ENCODE measurements at places on chromosomes 13 and 19. TPM values are rescaled to one million over a fixed set of nuclear protein-coding genes. Genes with fewer than 3 reads are reported as not detected.

- DNase-seq = peak; percentile 64
Measured at GRCh38 chr13:30143666-30144400, 163.5 kb downstream of the KATNAL1 start.

Gene FARP1
- 144 TPM for total RNA-seq

DNA sequence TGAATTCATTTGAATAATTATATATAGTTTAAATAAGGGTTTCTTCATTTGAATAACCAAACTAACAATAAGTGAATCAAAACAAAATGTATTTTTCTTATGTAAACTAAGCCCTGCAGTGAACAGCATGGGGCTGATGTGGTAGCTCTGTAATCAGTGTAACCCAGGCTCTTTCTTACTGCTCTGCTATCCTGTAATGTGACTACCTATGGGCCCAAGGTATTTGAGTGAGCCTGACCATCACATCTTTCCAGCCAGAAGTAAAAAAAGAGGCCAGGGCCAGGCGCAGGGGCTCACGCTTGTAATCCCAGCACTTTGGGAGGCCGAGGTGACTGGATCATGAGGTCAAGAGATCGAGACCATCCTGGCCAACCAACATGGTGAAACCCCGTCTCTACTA lies 494.6 kb downstream of the DCT start:
- no peak for DNase-seq

GRCh38 chr19:46980761-46981160 lies 38.9 kb upstream of the NPAS1 start:
- no peak for DNase-seq

DNA sequence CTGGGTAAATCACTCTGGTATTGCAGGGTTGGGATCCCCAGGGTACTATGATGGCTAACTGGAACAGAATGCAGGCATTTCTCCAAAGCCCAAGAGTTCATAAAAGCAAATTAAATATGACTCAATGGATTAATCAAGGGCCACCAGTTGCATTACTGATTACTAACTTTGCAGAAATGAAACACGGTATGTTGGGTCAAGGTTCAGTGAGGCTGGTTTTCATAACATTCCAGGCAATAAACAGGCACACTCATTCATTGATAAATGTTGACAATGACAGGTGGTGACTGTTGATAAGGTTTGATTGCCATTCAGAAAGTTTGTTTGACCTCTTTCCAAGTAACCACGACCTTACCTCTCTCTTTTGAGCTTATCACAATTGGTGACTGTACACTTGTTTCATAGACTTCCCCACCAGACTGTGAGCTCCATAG lies 506 bp upstream of the AP1M1 start:
- peak; percentile 96 for DNase-seq

DNA sequence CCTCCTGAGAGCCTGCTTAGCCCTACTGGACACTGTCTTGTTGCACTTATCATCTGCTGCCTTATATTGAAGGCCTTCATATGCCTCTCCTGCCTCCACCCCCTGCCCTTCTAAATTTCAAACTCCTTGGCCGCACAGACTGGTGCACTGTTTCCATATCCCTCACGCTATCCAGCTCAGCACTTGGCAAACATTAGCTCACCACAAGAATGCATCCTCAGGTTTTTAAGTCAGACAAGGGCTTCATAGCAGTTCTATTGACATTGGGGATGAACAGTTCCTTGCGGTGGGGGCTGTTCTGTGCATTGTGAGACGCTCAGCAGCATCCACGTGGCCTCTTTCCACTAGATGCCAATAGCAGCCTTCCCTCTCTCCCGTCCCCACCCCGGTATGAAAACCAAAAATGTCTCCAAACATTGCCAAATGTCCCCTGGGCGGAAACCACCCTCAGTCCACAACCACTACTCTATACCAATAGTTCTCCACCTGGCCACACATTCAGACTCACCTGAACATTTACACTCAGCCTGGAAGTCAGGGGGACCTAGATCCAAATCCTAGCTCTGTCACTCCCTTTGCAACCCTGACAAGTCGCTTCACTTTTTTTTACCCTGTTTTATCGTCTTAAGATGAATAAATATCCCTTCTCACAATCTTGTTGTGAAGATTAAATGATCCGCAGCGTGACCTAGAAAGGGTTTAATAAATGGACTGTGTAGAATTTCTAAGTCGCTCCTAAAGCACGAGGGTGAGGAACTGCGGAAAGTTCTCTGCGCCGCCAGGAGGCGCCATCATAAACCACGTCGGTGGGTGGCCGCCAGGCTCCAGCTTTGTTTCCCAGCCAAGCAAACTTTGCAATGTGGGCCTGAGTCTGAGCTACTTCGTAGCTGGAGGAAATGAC lies 3.6 kb upstream of the CEACAM3 start:
- peak; percentile 30 for DNase-seq

- DNase-seq = no peak
Measured at GRCh38 chr13:42575938-42576337, 2.0 kb downstream of the TNFSF11 start.

- DNase-seq = no peak
Measured at GRCh38 chr19:55149078-55150003, at the start of gene TNNT1. TNNT1 (minus strand) TSS chr19:55149206; CDS start chr19:55147157, 2,049 bp downstream.

- DNase-seq = no peak
Measured at GRCh38 chr13:22090106-22090505, 419.2 kb downstream of the FGF9 start.

- DNase-seq = no peak
Measured at GRCh38 chr19:28393574-28394336, 819.2 kb downstream of the UQCRFS1 start.

DNA sequence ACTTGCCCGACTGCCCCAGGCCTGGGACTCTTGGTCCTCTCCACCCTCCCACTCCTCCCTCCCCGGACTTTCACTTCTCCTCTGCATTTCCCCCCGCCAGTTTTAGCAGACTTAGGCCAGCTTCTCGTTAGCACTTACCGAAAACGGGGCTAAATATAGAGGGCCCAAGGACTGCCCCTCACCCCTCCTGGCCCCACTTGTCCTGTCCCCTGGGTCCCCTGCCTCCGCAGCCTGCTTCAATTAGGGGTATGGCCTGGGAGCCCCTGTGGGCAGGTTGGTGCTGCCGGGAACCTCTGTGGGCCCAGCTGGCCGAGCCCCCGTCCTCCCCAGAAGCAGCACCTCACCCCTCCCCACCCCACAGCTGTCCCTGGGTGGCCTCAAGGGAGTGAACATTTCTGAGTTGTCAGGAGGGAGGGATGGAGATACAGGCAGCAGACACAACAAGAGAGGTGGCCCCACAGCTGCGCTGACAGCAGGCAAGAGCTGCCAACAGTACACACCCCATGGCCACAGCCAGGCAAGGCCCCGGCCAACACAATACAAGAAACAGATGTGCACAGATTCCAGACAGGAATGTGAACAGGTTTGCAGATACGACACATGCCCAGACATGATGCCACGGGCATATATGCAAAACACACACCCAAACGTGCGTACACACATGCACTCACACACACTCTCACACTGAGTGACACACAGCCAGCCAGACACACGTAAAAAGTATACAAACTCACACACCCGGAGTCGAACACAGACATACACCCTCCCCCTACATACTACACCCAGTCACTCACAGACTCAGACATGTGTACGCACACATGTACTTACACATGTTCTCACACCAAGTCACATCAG lies 2.6 kb downstream of the POU2F2 start:
- DNase-seq = peak; percentile 19

- no peak for DNase-seq
Measured at GRCh38 chr19:56271151-56271550, 1.4 kb upstream of the EDDM13 start.

Gene NLRP12
- not detected for total RNA-seq

Gene PRX
- total RNA-seq = 0.94 TPM

Gene PSG2
- 2.0 TPM for total RNA-seq

GRCh38 chr19:7701654-7702457 lies at the start of gene FCER2:
FCER2 (minus strand) TSS chr19:7702131; CDS start chr19:7699760, 2,371 bp downstream.
- DNase-seq = no peak

- DNase-seq = no peak
Measured at GRCh38 chr13:51532736-51533197, 51.5 kb upstream of the WDFY2 start.

Gene IL4I1
- 0.41 TPM for total RNA-seq

DNA sequence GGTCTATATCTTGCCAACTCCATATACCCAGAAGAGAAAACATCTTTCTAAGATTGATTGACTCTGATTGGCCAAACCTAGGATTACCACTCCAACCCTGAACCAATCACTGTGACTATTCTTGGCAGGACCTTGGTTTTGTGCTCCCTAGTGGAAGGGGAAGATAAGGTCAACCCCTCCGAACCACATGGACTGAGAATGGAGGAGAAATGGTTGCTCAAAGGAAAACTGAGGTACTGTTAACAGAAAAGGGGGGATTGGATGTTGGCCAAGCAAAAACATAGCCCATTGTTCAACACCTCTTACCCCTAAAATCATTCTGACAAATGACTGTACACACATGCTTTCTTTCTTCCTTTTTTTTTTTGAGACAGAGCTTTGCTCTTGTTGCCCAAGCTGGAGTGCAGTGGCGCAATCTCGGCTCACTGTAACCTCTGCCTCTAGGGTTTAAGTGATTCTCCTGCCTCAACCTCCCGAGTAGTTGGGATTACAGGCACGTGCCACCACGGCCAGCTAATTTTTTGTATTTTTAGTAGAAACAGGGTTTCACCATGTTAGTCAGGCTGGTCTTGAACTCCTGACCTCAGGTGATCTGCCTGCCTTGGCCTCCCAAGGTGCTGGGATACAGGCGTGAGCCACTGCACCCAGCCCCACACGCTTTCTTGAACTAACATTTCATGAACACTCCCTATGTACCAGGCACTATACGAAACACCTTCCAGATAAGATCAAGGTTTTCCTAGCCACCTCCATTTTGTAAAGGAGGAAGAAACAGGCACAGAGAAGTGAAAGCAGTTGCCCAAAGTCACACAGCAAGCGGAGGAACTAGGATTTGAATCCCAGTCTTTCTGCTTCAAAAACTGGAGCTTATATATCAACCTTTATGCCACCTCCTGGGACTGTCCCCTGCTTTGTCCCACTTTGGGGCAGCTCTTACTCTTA lies 6.5 kb downstream of the MEIOSIN start:
- no peak for DNase-seq

DNA sequence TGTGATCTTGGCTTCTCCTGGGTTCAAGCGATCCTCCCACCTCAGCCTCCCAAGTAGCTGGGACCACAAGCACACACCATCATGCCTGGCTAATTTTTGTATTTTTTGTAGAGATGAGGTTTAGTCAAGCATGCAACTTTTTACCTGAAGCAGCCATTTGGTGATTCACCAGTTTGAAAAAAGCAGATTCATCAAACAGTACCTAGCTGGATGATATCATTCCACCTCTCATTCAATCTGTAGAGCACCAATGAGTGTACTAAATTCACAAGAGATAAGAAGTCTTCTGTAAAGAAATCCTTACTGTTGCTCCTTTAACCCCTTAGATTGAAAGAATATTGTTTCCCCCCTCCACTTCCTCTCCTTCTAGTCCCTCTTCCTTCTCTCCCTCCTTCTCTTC lies 261.1 kb upstream of the RFC3 start:
- no peak for DNase-seq

DNA sequence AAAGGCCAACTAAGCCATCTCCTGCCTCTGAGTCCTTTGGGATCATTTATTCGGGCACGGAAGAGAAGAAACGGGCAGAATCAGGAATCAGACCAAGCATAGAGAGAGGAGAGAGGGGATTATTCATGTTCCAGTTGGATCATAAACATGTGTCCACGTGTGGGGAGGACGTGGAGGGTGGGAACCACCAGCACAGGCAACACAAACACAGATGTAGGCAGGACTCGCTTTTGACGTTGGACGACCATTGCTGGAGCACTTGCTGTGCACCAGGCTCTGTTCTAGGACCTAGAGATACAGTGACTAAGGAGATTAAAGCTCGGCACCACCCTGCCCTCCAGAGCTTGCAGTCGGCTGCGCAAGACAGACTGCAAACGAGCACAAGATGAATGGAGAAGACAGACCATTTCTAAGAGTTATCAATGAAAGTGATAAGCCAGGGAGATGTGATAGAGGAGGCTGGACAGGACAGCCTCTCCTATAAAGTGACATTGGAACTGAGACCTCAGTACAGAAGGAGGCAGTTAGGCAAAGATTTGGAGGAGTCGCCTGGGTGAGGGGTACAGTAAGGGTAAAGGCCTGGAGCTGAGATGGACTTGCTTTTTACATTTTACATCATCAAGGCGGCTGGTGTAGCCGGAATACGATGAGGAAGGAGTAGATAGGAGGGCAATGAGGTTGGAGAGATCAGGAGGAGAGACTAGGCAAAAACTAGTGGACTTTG lies 716 bp downstream of the SH2D3A start:
- no peak for DNase-seq

Gene ATP4B
- not detected for total RNA-seq

DNA sequence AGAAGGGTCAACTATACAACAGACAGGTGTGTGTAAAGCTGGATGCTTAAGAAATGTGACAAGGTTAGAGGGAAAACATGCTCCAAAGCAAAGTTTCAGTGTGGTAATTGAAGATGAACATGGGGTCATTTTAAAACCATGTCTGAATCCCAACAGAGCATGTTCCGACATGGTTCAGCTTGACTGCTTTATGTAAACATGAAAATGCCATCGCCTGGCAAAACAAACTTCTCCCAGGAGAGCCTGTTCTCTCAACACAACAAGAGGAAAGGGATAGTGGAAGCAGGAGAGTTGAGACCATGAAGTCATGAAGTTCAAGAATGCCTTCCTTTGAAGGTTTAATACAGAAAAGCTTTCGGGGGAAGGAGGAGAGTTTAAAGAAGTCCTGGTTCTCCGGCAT lies 85.8 kb downstream of the EPSTI1 start:
- no peak for DNase-seq
